NCI-H1092 treated with DMSO at 0.1 percent for 48 hours (cell line): ENCODE measurements at places on chromosomes 16 and 17.

DNA sequence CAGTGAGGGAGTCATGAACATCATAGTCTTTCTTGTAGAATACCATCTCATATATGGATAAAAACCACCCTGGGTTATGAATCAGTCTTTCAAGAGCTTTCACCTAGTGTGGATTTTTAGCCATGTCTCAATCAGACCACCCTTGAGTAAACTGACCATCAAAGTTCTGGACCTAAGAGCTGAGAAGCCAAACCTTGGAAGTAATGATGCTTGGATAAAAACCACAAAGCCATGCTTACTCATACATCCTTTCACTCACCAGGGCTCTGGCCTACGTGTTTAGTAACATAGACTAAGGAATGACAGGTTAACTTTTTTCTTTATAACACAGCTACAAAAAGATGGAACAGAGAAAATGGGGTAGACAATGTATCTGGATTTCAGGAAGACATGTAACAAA lies 167.2 kb downstream of the STX8 start:
- DNase-seq, result no peak

GRCh38 chr16:84295203-84295860 lies 654 bp downstream of the WFDC1 start:
- DNase-seq, result no peak

- DNase-seq, result no peak
Observed at GRCh38 chr16:66926961-66927436, 1.7 kb upstream of the RRAD start.

- no peak for DNase-seq
Observed at GRCh38 chr16:77404775-77405174, 30.1 kb downstream of the ADAMTS18 start.

DNA sequence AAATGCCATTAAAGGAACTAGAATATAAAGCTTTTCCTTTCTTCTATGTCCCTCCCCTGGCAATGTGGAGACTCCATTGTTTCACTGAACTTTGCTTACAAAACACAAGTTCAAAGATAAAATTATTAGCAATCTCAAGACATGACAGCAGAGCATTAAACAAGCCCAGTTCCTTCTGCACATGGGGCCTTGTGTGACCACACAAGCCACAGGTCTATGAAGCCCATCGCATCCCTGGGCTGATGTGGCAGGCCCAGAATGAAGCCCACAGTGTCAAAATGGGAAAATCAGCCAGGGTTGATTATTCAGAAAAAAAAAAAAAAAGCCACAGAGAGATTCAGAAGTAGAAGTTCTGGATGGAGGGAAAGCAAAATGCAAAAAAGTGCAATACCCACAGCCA lies 12.9 kb upstream of the SLC39A11 start:
- DNase-seq, result no peak

GRCh38 chr17:35540589-35541404 lies 3.3 kb upstream of the SLFN12L start:
- DNase-seq, result no peak

GRCh38 chr16:51813609-51814008 lies 662.5 kb upstream of the SALL1 start:
- DNase-seq, result no peak

DNA sequence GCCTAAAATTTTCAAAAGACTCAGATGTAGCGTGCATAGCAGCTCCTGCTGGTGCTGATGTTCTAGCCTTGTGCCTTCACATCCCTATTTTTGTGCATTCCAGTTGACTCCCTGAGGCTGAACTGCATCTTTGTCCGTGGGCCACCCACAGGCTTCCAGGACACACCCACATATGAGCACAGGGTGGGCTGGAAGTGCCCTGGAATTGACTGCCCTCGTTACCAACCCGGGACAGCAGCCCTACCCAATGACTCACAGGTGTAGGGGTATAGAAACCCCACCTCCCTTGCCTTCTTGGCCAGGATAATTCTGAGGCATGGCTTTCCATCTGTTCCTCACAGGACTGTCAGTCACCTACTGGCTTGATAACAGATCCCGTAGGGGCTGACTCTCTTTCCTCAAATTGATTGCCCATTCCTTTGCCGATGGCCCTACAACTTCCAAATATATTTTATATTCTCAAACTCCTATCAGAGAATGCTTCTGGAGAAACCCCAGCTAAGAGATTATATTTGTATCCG lies 65.9 kb upstream of the CDH13 start:
- no peak for DNase-seq

GRCh38 chr17:44840936-44841335 lies 6.7 kb upstream of the HIGD1B start:
- no peak for DNase-seq

GRCh38 chr17:6796017-6796886 lies 20.2 kb downstream of the FBXO39 start:
- no peak for DNase-seq

- no peak for DNase-seq
Observed at GRCh38 chr17:76081295-76082210, 2.6 kb downstream of the ZACN start.

DNA sequence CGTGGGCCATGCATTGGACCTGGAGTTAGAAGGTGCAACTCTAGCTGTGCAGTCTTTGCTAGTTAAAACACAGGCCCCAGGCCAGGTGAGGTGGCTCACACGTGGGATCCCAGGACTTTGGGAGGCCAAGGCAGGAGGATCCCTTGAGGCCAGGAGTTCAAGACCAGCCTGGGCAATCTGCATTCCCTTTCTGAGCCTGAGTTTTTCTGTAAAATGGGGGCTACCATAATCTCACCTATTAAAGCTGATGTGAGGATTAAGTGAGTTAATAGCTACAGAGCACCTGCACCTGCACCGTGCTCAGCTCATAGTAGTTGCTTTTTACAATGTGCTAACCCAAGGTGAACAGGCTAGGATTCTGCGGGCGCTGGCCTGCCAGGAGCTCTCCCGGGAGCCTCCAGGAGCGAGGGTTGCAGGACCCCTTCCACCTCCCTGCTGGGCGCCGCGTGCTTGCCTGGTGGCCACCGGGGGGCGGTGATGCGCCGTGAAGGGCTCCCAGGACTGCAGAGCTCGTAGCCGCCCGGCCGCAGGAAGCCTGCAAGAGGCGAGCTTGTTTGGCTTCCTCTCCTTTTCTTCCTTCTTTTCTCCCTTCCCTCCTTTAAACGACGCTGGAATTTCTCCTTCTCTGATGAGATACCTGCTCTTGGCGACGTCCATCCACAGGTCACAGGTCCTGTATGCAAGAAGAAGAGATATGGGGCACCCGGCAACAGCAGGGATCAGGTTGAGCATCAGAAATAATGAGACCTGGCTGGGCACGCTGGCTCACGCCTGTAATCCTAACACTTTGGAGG lies 51.3 kb downstream of the ZFP90 start:
- peak; percentile 53 for DNase-seq

- DNase-seq, result no peak
Observed at GRCh38 chr17:14310605-14311004, 9.7 kb downstream of the HS3ST3B1 start.

GRCh38 chr16:56783344-56783743 lies 53.4 kb downstream of the NUP93 start:
- no peak for DNase-seq

GRCh38 chr17:46763416-46763815 lies 55.1 kb downstream of the WNT3 start:
- DNase-seq, result no peak

DNA sequence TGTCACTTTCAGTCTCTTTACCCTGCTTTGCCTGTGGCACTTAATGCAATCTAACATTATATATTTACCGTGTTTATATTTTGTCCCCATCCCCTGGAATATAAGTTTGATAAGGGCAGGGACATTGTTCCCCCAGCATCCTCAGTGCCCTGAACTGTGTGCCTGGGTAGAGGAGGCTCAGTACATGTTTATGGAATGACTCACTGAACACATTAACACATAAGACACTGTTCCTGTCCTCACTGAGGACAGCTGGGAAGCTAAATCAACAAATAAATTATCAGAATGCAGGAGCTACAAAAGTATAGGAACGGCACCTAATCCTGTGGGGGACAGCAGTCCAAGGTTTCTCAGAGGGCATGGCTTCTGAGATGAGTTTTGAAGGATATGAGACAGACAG lies 27.8 kb downstream of the GRIN2A start:
- no peak for DNase-seq

DNA sequence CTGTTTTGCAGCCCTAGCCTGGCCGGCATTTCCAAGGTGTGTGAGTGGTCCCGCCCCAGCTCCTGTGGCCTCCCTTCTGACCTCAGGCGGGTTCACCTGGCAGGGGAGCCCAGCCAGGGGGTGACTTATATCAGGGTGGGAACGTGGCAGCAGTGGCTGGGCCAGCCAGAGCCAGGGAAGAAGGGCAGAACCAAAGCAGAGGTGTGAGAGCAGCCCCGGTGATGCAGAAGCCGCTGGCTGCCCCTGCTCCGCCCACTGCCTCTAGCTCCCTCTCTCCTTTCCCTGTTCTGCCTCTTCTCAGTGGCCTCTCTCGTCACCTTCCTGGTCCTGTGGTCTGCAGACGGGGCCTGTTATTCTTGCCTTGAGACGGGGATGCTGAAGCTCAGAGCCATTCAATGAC lies 12.1 kb downstream of the MGAT5B start:
- DNase-seq, result no peak

GRCh38 chr16:75304521-75305363 lies 53.3 kb upstream of the BCAR1 start:
- no peak for DNase-seq

DNA sequence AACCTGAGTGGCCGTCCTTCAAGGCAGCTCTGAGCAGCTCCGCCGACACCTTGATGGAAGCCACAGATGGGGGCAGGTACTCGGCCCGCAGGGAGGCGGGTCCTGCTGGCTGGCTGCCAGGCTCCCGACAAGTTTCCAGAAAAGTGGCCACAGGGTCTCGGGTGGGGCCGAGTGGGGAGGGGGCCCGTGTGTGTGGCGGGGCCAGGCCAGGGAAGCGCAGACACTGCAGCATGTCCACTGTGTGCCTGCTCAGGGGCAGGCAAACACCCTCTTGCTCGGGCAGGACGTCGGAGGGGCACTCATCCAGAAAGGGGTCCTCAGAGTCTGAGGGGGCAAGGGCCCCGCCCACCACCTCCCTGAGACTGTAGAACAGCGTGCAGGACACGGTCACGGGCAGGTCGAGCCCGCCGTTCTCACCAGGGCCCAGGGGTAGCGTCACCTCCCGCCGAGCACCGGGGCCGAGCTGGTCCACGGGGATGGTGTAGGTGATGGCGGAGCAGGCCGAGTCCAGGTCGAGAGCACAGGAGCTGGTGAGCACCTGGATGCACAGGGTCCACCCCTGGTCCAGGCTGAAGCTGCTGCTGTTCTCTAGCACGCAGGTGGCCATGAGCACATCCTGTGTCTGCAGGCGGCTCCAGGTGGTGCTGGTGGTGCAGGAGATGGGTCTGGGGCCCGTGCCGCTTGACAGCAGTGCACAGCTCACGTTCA lies 5.1 kb downstream of the FAAP100 start:
- no peak for DNase-seq

GRCh38 chr16:3968551-3968950 lies 88.0 kb upstream of the CREBBP start:
- DNase-seq, result no peak

- peak; percentile 73 for DNase-seq
Observed at GRCh38 chr16:84356591-84357116, 11.7 kb upstream of the ATP2C2 start.

DNA sequence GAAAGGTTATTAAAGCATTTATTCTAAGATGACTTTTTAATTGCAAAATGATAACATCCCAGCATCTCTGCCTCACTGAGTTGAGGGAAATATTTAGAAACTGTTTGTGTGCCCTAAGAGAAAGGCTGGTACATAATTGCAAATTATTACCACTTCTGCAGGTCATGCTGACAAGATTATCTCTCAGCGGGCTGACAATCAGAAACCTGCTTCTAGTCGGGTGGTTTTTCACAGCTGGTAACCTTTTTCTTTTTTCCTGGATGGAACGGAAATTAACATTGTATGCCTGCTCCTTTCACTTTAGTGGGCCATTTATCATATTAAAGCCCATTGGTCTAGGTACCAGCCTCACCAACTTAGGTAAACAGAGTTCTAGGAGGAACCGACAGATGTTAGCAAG lies 17.0 kb upstream of the NUDT7 start:
- DNase-seq, result no peak

GRCh38 chr17:27631411-27631760 lies 398 bp downstream of the LGALS9 start:
- DNase-seq, result no peak

DNA sequence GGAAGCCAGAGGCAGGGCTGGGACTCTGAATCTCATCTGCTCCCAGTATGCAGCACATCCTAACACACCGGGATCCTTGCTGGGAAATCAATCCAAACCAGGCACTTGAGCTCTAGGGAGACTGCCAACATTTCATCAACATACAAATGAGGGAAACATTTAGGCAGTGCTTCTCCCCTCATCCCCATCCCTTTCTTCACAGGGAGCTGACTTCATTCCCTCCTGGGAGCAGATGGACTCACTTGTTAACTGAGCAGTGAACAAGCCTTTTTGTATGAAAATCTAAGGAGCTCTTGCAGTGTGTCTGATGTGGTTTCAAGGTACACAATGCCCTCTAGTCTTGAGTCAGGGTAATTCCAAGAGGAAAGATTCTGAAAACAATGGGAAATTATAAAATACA lies 96.3 kb downstream of the TMEM114 start:
- peak; percentile 2 for DNase-seq

GRCh38 chr16:61871837-61872777 lies 164.1 kb downstream of the CDH8 start:
- DNase-seq, result no peak

DNA sequence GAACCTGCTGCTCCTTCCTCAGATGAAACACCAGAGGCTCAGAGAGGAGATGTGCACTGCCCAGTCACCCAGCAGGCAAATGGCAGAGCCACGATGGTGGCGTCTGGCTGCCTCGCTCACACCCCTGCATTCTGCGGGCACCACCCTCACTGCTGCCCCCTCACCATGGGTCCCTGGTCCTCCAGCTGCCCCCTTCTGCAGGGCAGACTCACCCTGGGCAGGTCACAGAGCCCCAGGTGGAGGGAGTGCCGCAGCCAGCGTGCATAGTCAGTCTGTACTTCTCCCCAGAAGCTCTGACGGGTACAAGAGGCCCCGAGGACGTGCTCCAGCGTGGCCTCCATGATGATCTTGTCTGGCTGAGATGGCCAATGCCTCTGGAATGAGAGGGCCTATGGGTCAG lies 52.9 kb downstream of the RMI2 start:
- no peak for DNase-seq

- DNase-seq, result no peak
Observed at GRCh38 chr17:21459536-21459935, 83.4 kb downstream of the KCNJ12 start.

- DNase-seq, result no peak
Observed at GRCh38 chr17:79794659-79795511, 2.0 kb downstream of the CBX8 start.

- DNase-seq, result no peak
Observed at GRCh38 chr16:74903120-74903519, 81.8 kb downstream of the WDR59 start.
